SJSA1 (cell line): ENCODE measurements at places on chromosomes 2 and 18. TPM values are rescaled to one million over a fixed set of nuclear protein-coding genes. Genes with fewer than 3 reads are reported as not detected.

DNA sequence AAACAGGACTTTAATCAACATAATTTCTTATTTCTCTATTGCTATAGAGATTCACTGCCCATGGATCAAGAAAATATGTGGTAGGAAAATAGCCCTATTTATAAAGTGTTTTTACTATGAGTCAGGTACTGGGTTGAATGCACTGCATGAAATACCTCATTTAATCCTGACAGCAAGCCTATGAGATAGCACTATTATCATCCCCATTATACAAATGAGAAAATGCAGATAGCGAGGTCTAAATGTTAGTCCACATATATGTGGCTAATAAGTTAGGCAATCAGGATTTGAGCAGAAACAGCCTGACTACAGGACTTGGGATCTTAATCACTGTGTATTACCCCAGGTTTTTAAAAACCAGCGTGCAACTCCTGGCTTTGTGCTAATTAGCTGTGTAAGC lies 8.5 kb upstream of the LYPD1 start:
- H3K27ac ChIP-seq: peak overlapping the region; percentile 21; the same call in 1 of the 2 replicates
- H3K4me3 ChIP-seq: no peak overlapping the region
- no peaks in the 10 kb centered on the region for H3K36me3 ChIP-seq
- no peaks in the 10 kb centered on the region for H3K27me3 ChIP-seq
- DNase-seq: no peak

DNA sequence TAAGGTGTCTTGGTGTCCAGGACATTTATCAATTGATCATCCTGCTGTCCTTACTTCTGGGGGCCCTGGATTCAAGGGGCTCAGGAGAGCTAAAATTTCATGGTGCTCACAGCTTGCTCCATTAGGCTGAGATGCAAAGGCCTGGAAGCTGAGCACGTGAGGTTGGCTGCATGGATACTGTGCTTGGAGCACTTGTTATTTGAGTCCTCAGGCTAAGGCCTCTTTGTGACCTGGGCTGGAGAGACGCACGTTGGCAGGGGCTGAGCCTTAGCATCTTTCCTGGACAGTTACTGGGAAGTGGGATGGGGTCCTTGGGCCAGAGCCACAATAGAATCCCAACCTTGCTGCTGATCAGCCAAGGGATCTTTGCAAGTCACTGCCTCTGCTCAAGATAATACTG lies 151.2 kb upstream of the HS6ST1 start:
- H3K27me3 ChIP-seq: no peaks in the 10 kb centered on the region
- H3K4me1 ChIP-seq: peaks cover 7% of the 10 kb centered on the region
- no peak overlapping the region for H3K4me3 ChIP-seq
- H3K36me3 ChIP-seq: no peaks in the 10 kb centered on the region
- no peak overlapping the region for H3K27ac ChIP-seq

GRCh38 chr2:193885419-193885818 lies 1690.7 kb upstream of the TMEFF2 start:
- no peak overlapping the region for H3K4me3 ChIP-seq
- H3K27ac ChIP-seq: no peak overlapping the region
- no peaks in the 10 kb centered on the region for H3K36me3 ChIP-seq
- no peaks in the 10 kb centered on the region for H3K4me1 ChIP-seq
- H3K27me3 ChIP-seq: no peaks in the 10 kb centered on the region
- no peak for DNase-seq

DNA sequence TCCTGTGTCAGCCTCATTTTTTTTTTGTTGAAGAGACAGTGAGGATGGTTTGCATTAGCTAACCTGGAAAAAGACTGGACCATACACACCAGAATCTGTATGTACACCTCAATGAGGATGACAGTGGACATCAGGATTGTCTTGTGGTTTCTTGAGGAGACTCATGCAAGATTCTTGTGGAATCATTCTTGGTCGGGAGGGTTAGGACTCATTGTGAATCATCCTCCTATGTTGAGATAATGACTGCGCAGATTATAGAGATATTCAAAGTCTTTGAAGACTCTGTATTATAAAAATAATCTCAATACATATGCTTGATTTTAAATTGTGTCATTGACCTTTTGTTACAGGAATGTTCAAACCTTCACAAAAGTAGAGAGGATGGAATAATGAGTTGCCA lies 49.1 kb upstream of the DOCK10 start:
- no peaks in the 10 kb centered on the region for H3K36me3 ChIP-seq
- peak overlapping the region; percentile 51 for H3K27ac ChIP-seq
- no peak overlapping the region for H3K4me3 ChIP-seq
- peaks cover 17% of the 10 kb centered on the region for H3K4me1 ChIP-seq
- H3K27me3 ChIP-seq: no peaks in the 10 kb centered on the region

GRCh38 chr2:154032220-154032619 lies 160.5 kb downstream of the GALNT13 start:
- H3K4me3 ChIP-seq: no peak overlapping the region
- H3K27me3 ChIP-seq: no peaks in the 10 kb centered on the region
- no peaks in the 10 kb centered on the region for H3K36me3 ChIP-seq
- no peak for DNase-seq

- H3K36me3 ChIP-seq: peaks cover 3% of the 10 kb centered on the region; the same call in 1 of the 2 replicates
- H3K4me3 ChIP-seq: no peak overlapping the region
- H3K27me3 ChIP-seq: no peaks in the 10 kb centered on the region
- H3K27ac ChIP-seq: no peak overlapping the region
These were observed 2.2 kb downstream of the CYS1 start for GRCh38 chr2:10078001-10078400.

GRCh38 chr2:10930721-10931516 lies 19.2 kb downstream of the KCNF1 start:
- H3K4me3 ChIP-seq: no peak overlapping the region
- H3K27ac ChIP-seq: no peak overlapping the region
- no peaks in the 10 kb centered on the region for H3K36me3 ChIP-seq
- no peak for DNase-seq

DNA sequence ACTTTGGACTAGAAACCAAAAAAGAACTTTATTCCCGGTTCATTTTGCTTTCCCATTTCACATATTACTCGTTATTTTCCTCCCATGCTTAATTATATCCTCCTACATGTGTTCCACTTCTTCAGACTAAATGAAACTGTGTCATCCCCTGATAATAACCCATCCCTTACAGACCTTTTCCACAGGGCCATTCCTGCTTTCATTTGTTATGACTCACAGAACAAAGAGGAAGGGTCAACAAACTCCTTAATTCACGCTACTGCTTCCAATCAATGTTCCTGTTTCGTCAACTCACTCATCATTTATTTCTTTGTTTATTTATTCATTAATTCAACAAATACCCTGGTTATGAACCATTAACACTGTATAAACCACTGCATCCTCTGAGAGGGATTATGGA lies 104.5 kb downstream of the ZEB2 start:
- no peaks in the 10 kb centered on the region for H3K4me1 ChIP-seq
- peaks cover 25% of the 10 kb centered on the region for H3K36me3 ChIP-seq
- no peak overlapping the region for H3K27ac ChIP-seq
- no peak overlapping the region for H3K4me3 ChIP-seq
- DNase-seq: no peak

GRCh38 chr2:37826611-37827010 lies 98.5 kb upstream of the RMDN2 start:
- H3K36me3 ChIP-seq: no peaks in the 10 kb centered on the region
- no peak for DNase-seq
- H3K27ac ChIP-seq: no peak overlapping the region
- H3K4me3 ChIP-seq: no peak overlapping the region

DNA sequence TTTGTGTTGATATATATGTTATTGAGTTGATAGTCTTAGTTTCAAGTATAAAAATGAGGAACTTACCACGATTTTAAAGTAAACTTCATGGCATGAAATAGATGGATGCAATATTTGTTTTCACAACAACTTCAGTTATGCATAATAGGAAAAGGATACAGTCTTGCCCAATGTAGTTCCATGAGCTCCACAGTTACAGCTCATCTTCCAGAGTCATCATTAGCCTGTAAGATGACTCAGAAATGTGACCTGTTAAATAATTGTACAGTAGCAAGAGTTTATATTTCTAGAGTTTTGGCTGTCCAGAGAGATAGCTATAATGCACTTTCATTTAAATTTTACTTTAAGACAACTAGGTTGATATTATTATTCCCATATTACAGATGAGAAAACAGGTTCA lies 80.9 kb upstream of the ARHGAP28 start:
- no peaks in the 10 kb centered on the region for H3K27me3 ChIP-seq
- DNase-seq: no peak
- no peak overlapping the region for H3K4me3 ChIP-seq

DNA sequence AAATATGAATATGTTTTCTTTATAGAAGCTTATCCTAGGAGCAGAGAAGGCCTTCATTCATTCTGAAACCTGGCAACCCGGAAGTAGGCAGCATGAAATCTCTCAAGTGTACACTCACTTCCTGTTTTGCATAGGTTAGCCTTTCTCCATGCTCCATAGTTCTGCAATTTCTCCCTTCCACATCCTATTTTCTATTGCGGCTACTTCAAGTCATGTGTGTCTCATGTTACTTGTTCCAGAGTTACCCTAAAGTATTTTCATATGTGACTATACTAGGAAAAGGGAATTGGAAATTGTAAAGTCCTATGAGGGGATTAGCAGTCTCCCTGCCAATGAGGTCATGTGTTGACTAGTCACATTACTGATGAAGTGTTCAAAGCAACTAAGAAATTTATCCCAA lies 320.6 kb downstream of the NCKAP5 start:
- no peaks in the 10 kb centered on the region for H3K27me3 ChIP-seq
- no peak overlapping the region for H3K27ac ChIP-seq
- no peaks in the 10 kb centered on the region for H3K4me1 ChIP-seq
- no peak overlapping the region for H3K4me3 ChIP-seq
- DNase-seq: no peak
- no peaks in the 10 kb centered on the region for H3K36me3 ChIP-seq

IL36A gene
- not detected in 2 replicates for total RNA-seq

SOWAHC gene
- total RNA-seq: 11.7 and 18.5 TPM in 2 replicates
